CD14-positive monocyte (primary cell): ENCODE measurements at places on chromosomes 7 and 10.

DNA sequence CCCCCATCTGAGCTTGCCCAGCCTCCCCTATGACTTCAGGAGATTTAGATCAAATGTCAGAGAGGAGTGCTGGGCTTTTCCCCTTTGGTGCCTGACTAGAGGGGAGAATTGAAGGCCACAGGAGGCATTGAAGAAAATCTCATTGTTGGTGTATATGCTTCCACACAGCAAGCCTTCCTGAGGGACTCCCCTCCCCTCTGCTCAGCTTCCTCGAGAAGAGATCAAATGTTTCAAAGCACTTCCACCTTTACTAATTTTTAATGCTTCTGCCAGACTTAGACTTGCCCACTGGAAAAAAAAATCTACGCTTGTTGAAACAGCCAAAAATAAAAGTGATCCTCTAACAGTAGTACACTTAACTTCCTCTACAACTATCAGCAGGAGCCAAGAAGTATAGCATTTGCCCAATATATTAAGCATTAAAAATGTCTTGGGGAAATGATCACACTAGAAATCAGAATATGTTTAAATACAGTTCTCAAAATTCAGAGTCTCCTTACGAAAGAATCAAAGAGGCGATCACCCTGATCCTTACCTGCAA lies 79.3 kb downstream of the FZD1 start:
- DNase-seq = no peak

GRCh38 chr7:149883452-149883861 lies 9.7 kb downstream of the ATP6V0E2 start:
- peak; percentile 21 for DNase-seq

DNA sequence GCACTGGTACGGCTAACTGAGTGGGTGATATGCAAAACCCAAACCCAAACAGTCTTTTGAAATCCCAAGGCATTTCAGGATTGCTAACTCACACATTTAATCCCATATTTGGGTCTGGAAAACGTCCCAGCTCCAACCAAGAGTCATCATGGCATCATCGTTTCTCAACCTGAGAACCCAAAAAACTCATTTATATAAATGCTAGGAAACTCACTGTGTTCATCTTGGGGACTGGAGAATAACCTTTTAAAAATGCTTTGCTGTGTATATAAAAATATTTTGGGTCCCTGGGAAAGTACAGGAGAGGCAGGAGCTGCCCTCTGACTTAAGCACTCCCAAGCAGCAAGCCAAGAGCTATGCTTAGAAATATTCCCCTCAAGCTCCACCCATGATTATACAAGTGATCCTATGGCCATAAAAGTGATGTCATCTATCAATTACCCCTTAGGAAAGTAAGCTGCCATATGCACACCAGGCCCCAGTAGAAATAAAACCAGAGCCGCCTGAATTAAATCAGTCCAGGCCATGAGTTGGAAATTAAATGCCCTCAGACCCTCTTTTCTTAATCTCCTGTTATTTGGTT lies 352.1 kb downstream of the FRMD4A start:
- no peak for DNase-seq

GRCh38 chr7:75854233-75854632 lies 24.6 kb upstream of the RHBDD2 start:
- peak; percentile 46 for DNase-seq

GRCh38 chr10:112082120-112082519 lies 101.4 kb downstream of the GPAM start:
- DNase-seq = no peak

- DNase-seq = no peak
These were observed 48.4 kb downstream of the CCDC6 start for GRCh38 chr10:59857921-59858320.

DNA sequence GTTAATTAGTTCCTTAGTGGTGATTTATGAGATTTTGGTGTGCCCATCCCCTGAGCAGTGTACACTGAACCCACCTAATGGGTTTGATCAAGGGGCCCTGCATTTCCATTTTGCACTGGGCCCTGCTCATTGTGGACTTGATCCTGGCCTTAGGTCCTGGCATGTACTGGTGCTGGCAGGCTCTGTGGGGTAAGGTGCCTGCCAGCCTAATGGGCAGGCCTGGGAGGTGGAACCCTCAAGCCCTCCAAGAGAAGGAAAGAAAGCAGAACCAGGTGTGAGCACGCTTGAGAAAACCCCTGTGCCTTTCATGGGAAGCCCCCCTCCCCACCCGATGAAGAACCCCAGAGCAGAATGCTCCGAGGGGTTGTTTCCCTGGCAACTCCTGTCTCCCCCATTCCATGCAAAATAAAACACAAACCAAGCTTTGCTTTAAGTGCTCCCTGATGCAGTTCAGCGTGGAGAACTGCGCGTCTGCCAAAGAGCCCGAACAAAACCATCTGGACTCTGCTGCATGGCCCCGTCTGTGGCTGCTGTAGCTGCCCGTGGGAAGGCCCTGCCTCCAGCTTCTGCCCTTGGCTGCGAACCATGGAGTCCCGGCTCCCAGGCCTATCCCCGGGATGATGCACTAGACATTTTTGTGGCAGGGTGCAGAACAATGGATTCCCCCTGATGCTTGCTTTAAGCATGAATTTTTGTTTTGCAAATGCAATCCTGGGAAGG lies 123.3 kb downstream of the PRPF18 start:
- no peak for DNase-seq

GRCh38 chr7:39910108-39910869 lies 39.8 kb upstream of the CDK13 start:
- peak; percentile 15 for DNase-seq

DNA sequence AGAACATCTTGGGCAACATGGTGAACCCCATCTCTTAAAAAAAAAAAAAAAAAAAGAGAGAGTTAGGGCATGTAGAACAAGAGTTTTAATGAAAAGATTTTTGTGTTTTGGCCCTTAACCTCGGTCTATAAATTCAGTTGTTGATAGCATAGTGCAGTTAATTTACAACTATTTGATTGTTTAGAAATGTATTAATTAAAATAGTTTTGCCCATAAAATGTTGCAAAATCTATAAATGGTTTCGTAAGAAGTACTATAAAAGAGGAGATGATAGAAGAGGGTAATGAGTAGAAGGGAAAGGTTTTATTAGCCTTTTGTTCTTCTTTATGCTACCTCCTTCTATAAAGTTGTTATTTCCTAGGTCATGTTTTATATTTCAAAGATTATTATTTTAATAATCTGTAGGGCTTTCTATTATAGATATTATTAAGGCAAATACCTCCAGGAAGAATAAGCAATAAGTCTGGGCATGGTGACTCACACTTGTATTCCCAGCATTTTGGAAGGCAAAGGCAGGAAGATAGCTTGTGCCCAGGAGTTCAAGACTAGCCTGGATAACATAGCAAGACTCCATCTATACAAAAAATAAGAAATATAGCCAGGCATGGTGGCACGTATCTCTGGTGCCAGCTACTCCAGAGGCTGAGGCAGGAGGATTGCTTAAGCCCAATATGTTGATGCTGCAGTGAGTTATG lies 73.3 kb downstream of the MCU start:
- no peak for DNase-seq

GRCh38 chr7:134874407-134874806 lies 95.0 kb downstream of the CALD1 start:
- no peak for DNase-seq

DNA sequence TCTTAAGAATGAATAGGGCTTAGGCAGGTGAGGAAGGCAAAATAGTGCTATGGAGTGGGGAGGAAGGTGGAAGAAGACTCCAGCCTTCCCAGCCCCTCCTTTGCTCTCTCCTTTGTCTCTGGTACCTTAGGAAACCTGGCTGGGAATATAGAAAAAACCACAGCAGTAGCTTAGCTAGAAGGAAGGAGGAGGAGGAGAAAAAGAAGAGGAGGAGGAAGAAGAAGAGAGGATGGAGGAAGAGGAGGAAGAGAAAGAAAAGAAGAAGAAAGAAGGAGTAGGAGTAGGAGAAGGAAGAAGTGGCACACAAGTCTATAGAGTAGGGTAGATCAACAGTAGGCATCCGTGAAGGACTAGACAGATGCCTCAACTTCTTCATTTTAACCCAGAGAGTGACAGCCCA lies 36.5 kb upstream of the FAM180A start:
- no peak for DNase-seq
